ENCODE measurements at places on chromosomes 6 and 20. TPM values are rescaled to one million over a fixed set of nuclear protein-coding genes. Genes with fewer than 3 reads are reported as not detected.

GRCh38 chr6:144335914-144336313 is 50.8 kb downstream of the UTRN start:
- no peak for DNase-seq

DNA sequence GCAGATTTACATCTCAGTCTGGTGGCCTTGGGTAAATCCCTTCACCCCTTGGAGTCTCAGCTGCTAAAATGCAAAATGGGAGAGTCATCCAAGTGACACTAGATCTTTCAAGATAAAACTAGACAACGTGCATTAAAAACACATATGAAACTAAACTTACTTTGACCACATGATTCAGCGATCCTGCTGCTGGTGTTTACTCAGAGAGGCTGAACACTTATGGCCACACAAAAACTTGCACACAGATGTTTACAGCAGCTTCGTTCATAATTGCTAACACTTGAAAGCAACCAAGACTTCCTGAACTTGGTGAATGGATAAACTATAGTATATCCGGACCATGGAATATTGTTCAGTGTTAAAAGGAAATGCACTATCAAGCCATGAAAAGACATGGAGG is 55.3 kb upstream of the GPR6 start:
- no peak for DNase-seq

- no peak for DNase-seq
Observed at GRCh38 chr6:105024803-105025202, 67.9 kb downstream of the LIN28B start.

GRCh38 chr6:3594201-3594600 is 137.4 kb upstream of the SLC22A23 start:
- no peak for DNase-seq

DNA sequence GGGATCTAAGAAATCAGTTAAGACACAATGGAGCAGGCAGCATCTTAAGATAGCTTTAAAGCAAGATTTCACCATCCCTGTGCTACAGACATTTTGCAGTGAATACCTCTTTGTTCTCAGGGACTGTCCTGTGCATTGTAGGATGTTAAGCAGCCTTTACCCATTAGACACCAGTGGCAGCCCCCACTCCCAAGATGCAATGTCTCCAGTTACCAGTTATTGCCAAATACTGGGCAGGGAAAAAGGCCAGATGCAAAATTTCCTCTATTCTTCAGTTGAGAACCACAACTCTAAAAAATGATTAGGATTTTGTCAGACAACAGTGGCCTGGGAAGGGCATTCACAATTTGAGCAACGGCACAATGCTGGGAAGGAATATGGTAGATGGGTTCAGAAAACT is 6.1 kb downstream of the FBXO5 start:
- no peak for DNase-seq

DNA sequence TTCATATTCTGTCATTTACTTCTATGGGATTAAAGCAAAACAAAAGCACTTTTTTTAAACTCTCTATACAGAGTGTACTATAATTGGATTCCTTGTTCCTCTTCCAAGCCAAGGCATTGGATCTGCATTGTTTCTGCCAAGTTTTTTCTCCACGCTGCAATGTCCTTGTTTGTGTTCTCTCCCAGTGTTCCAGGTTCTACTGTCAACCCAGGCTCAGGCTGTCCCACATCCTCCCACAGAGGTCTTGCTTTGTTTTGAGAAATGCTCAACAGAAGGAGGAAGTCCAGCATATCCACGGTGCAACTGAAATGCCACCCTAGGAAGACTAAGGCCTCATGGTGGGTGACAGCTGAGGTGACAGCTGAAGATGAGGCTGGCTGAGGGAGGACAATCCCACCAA is 287.1 kb upstream of the PRDM1 start:
- no peak for DNase-seq

GRCh38 chr6:31945507-31946369 is at the start of gene CFB:
CFB (plus strand) TSS chr6:31946095; CDS start chr6:31946222, 127 bp downstream.
- DNase-seq, result no peak

DNA sequence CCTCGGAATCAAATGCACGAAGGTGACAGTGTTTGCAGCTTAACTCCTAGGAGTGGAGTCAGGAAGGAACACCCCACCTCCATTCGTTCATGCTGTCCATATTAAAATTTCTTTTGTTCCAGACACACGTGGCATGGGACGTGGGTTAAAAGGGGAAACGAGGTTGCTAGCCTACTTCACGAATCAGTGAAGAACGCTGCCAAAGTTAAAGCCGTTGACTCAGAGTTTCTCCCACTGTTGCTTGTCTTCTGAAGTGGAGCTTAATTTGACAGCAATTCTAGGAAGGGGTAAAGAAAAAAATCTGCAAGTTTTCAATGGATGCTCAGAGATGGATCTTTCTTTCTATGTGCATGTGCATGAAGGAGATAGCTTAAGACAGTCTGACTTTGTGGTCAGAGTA is 499.1 kb downstream of the CD83 start:
- no peak for DNase-seq

GRCh38 chr20:9978397-9979004 is 56.3 kb upstream of the ANKEF1 start:
- no peak for DNase-seq

- no peak for DNase-seq
Observed at GRCh38 chr6:7535498-7535897, 6.0 kb upstream of the DSP start.

GRCh38 chr6:24147511-24148153 is 21.6 kb downstream of the NRSN1 start:
- DNase-seq, result no peak

DNA sequence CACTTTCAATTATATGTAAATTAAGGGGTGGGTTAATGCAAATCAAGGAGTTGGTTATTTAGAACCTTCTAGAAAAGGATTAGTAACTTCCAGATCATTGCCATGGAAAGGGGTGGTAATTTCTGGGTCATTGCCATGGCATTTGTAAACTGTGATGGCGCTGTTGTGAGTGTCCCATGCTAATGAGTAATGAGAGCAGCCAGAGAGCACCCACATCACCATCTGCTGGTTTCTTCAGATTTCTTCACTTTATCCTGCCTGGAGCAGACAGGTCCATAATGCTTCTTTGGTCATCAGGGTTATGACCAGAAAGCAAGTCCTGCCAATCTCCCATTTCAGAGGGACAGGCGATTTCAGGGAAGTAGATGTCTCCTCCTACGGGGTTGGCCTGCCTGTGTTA is 311.3 kb upstream of the CNR1 start:
- no peak for DNase-seq

DNA sequence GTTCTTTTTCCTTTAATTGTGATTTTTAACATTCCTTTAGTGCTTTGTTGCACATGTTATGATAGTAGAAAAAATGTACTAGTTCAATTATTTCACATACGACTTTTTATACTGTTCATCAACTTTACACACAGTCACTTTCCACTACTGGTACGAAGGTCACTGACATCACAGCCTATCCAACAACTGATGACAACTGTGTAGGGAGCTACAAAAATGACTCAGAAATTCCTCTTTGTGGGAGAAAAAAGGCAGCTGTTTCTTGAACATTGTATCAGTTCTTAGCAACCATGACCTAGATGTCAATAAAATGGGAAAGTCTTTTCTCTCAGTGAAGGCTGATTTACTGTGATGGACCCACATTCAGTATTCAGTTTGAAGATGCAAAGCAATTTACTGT is 7.0 kb upstream of the ID4 start:
- no peak for DNase-seq

DNA sequence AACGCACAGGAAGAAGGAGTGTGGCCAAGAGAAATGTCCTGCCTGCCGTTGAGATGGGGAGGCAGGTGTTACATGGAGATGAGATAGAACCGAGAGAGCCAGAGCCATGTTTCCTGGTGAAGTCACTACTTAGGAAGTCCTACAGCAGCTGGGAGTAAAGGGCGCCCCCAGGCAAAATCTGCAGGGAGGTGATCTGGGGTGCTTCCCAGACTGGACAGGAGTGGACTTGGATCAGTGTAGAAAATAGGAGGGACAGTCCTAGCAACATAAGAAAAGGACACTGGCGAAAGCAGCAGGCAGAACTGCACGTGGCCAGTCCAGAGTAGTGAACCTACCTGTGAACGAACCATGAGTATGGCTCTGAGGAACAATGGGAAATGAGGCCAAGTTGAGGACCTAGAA is 85.3 kb downstream of the CD164 start:
- DNase-seq, result no peak

- no peak for DNase-seq
Observed at GRCh38 chr20:44518248-44518647, 3.6 kb downstream of the SERINC3 start.

GRCh38 chr6:38528196-38528965 is 111.3 kb downstream of the BTBD9 start:
- DNase-seq, result no peak

DNA sequence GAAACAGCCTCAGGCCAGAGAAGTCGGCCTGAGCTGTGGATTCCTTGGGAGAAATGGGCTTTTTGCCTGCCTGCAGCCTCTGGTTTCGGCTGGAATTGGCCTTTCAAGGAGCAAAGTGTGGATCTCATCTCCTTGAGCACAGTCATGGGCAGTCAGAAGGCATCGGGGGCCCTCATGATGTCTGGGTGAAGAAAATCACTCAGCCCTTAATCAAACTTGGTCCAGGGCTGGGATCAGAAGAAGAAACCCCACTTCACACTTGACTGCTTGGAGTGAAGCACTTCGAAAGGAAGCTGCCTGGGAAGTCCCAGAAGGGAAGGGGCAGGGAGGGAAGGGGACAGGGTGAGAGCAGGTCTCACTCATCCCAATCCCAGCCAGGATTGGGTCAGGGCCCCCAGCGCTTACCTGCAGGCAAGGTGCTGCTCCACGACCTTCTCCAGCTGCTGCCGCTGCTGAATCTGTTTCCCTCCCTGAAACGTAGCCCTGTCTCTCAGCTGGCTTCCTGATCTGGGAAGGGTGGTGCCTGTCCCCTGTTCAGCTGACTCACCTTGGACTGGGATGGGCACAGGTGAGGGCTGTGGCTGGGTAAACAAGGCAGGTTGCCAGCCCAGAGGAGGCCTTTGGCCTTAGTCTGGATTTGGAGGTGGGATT is at the start of gene SDCBP2:
SDCBP2 (minus strand) TSS at position 460 of the 651 bp plus-strand sequence. CDS start 8,723 bp downstream, outside the sequence.
- DNase-seq, result no peak

GRCh38 chr6:151690768-151691562 is 116.5 kb upstream of the ESR1 start:
- no peak for DNase-seq

- no peak for DNase-seq
Observed at GRCh38 chr6:132800656-132801055, 2.2 kb upstream of the SLC18B1 start.

DNA sequence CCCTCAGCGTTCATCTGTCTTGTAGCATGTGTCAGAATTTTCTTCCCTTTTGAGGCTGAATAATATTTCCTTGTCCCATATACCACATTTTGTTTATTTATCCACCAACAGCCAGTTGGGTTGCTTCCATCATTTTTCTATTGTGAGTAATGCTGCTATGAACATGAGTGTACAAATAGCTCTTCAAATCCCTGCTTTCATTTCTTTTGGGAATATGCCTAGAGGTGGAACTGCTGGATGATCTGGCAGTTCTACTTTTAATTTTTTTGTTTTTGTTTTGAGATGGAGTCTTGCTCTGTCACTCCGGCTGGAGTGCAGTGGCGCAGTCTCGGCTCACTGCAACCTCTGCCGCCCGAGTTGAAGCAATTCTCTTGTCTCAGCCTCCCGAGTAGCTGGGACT is 64.7 kb downstream of the SASH1 start:
- DNase-seq, result no peak

- DNase-seq, result no peak
Observed at GRCh38 chr6:167122041-167122826, 662 bp upstream of the CCR6 start.

DNA sequence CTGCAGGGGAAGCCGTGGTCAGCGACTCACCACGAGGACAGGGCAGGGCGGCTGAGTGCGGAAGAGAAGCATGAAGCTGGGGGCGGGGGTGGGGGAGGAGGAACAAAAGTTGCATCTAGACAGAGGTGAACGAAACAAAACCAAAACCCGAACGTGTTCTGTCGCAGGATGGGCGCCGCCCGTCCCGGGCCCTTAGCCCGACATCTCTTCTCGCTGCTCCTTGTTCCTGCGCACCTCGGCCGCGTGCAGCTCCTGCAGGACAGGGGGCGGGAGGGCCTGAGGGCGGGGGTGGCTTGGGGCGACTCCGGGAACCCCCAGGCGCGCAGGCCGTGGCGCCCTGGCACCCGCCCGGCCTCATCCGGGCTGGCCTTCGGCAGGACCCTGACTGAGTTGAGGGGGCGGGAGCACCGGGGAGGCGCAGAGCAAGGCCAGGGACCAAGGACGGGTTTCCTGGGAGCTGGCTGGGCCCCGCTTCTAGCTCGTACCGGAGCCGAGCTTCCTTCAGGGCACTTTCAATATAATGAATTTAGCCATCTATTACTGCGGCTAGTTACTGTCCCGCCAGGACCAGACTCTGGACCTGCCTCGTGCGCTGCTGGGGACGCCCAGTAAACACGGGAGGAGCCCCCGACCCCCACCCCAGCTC is 12.0 kb downstream of the STMN3 start:
- no peak for DNase-seq

DNA sequence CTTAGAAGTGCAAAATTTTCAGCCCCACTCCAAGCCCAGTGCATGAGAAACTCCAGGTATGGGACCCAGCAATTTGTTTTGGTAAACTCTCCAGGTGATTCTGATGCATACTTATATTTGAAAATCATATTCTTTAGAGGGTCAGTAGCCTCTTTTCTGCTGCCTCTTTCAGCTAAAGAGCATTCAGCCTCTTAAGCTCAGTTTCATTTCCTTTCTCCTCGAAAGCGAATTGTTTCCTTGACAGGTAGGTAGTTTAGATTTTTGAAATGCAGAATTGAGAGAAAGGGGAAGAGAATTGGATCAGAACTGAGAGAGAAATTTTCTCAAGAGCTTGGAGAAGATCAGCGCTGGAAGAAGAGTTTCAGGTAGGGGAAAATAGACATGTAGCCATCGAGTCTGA is 995.8 kb upstream of the FLRT3 start:
- no peak for DNase-seq

DNA sequence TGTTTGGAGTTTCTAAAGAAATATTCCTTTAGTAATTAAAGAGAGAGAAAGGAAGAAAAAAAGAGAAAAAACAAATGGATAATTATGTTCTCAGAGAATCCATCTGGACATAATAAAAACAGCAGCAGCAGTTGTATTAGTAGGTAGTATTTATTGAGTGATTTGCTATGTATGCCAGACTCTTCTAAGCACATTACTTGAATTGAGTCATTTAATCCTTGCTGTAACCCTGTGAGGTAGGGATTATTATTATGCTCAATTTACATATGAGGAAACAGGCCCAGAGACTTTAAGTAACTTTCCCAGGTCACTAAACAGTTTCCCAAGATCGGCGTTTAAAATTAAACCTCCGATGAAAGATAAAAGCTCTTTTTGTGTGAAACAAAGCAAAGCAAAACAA is 238.8 kb downstream of the TSHZ2 start:
- DNase-seq, result no peak

- DNase-seq, result no peak
Observed at GRCh38 chr20:10090588-10091166, 55.9 kb downstream of the ANKEF1 start.

The LHFPL5 gene
- not detected for total RNA-seq

The SLC2A10 gene
- 23.8 TPM for total RNA-seq

The SEMG1 gene
- not detected for total RNA-seq

The SLC12A5 gene
- total RNA-seq, result 6.9 TPM

The FLOT1 gene
- 96.5 TPM for total RNA-seq

The PTGIS gene
- 117 TPM for total RNA-seq

The LY6G6F gene
- total RNA-seq, result not detected

The TRIM15 gene
- total RNA-seq, result not detected

The KIFC1 gene
- 30.1 TPM for total RNA-seq

The OLIG3 gene
- 0.27 TPM for total RNA-seq

The GPLD1 gene
- 4.7 TPM for total RNA-seq

The IL20RA gene
- total RNA-seq, result 2.1 TPM

The B3GAT2 gene
- total RNA-seq, result not detected

The CLPSL1 gene
- total RNA-seq, result not detected

The POU3F2 gene
- total RNA-seq, result not detected
